ENCODE measurements at places on chromosomes 1 and 21. TPM values are rescaled to one million over a fixed set of nuclear protein-coding genes. Genes with fewer than 3 reads are reported as not detected.

The RAB25 gene
- total RNA-seq = not detected

DNA sequence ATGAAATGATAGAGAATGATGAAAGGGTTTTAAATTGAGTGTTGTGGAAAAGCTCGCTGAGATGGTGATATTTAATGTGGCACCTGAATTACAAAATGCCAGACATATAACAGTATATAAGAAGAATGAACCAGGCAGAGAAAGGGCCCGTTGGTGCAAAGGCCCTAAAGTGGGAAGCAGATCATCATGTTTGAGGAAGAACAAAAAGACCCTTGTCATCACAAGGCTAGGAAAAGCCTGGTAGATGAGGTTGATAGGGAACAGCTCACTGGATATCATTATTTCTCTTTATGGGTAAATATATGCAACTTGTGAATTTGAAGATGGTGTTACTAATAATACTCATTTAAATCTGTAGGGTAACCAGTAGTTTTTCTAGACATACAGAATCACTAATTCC, 11.0 kb downstream of the RAP1A start:
- no peak for DNase-seq

DNA sequence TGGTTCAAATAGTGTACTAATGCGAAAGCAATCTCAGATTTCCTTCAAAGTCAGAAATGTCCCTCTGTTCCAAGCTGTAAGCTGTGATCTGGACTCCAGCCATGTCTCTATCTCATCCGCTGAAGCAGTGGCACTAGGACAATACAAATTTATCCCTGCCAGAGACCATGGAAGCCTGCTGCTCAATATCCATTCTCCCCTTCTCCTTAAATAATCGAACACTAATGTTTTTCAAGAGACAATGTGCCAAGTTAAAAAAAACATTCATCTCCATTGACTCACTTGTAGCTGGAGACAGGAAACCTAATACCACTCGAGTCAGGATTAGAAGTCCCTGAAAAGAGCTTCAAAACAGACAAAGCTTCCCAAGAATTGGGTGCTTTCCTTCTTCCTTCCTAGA, 38.5 kb upstream of the PGBD5 start:
- no peak for DNase-seq

GRCh38 chr1:4108758-4109627, 208.9 kb upstream of the C1orf174 start:
- DNase-seq = no peak

The CDC7 gene
- 1.5 TPM for total RNA-seq

GRCh38 chr1:204878621-204879234, 8.1 kb downstream of the NFASC start:
- DNase-seq = no peak

DNA sequence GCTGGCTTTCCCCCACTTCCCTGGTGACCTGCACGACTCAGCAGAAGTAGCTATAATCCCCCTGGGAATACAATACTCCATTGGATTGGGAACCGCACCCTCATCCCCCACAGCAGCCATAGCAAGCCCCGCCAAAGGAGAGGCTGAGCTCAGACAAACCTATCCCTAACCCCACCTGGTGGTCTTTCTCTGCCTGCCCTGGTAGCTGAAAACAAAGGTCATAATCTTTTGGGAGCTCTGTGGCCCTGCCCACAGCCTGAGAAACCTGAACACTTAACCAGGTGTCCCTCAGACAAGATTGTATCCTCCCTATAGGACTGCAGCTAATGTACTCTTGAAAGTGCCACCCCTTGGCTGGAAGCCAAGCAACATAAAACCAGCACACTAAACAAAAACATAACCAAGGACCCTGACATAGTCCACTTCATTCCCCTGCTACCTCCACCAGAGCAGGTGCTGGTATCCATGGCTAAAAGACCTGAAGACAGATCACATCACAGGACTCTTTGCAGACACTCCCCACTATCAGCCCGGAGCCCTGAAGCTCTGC, 71.6 kb upstream of the RUNX1 start:
- DNase-seq = no peak
